Naive thymus-derived CD4-positive, alpha-beta T cell (primary cell): ENCODE measurements at places on chromosomes 1 and 21. TPM values are rescaled to one million over a fixed set of nuclear protein-coding genes. Genes with fewer than 3 reads are reported as not detected.

GRCh38 chr1:63867429-63868176 is 93.8 kb downstream of the ROR1 start:
- no peak for DNase-seq

The DNASE2B gene
- polyA plus RNA-seq = not detected

- DNase-seq = no peak
Observed at GRCh38 chr1:76854255-76854654, 13.0 kb upstream of the ST6GALNAC5 start.

GRCh38 chr1:112524986-112525385 is 16.2 kb downstream of the WNT2B start:
- DNase-seq = no peak

DNA sequence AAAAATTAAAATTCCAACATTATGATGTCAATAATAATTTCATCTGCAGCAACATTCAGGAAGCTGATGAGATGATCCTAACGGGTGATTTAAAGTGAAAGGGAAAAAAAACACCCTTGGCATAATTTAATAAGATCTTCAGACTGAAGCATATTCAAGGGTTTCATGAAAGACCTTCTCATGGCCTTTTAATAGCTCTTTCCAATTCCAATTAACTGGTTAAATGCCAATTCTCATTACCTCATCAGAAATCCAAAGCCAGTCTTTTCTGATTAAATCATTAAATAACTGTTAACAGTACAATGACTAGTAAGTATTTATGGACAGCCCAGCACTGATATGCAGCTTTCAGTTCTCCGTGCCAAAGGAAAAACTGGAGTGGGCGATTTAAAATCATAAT is 407.5 kb downstream of the SMYD3 start:
- no peak for DNase-seq

The DTL gene
- 0.37 TPM for polyA plus RNA-seq

- DNase-seq = no peak
Observed at GRCh38 chr21:17598437-17598836, 14.3 kb downstream of the BTG3 start.

DNA sequence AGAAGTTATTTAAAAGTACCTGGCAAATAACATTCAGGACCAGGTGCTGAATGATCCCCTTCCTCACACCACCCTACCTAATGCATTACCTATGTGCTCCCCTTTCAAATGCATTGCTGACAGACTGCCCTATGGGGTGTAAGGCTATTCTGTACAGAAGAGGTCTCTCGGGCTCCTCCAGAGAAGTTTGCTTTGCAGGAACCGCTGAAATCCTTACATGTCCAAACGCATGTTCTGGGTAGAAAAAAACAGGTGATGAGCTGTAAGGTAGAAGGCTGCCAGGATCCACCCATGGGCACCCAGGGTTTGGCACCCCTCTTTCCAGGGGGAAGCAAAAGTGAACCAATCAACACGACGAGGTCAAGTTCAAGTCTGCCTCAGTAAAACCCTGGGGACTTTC is 58.3 kb upstream of the TARBP1 start:
- no peak for DNase-seq

The DRAXIN gene
- polyA plus RNA-seq = 0.09 TPM
